ENCODE measurements at places on chromosomes 4 and X.

GRCh38 chr4:47692691-47693090, 145.2 kb downstream of the CORIN start:
- DNase-seq = no peak

DNA sequence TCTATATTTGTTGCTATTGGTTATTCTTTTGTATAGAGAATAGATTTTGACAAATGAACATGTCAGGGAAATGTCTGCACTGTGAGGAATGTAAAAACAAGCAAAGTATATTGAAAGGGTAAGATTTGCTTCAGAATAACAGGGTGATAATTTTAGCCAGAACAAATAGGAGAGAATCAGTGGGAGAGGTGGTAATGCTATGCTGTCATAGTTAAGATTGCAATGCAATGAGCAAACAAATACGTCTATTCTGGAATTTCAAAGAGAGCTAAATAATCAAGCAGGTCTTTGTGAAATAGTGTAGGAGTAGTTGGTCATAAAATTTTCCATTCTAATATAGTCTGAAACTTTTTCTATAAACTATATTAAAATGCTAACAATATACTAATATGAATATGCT, 1478.4 kb downstream of the TECRL start:
- DNase-seq = no peak

GRCh38 chr4:185546335-185546734, 11.0 kb upstream of the PDLIM3 start:
- DNase-seq = no peak

DNA sequence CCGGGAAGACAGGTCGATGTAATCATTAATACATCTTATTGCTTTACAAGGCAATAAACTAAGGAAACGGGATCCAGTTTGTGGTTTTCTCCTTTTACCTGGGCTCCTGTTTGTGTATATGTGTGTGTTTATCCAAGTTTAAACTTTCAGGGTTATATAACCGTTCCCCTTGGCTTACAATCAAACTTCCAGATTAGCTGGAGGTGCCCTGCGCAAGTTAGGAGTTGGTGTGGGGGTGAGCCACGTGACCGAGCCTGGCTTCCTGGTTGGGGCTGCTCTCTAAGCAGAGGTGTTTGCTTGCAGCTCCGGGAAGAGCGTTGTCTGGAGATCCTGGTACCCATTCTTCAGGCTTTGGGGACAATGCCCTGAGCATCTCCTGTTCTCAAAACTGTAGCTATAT, 129.2 kb downstream of the FHDC1 start:
- no peak for DNase-seq

DNA sequence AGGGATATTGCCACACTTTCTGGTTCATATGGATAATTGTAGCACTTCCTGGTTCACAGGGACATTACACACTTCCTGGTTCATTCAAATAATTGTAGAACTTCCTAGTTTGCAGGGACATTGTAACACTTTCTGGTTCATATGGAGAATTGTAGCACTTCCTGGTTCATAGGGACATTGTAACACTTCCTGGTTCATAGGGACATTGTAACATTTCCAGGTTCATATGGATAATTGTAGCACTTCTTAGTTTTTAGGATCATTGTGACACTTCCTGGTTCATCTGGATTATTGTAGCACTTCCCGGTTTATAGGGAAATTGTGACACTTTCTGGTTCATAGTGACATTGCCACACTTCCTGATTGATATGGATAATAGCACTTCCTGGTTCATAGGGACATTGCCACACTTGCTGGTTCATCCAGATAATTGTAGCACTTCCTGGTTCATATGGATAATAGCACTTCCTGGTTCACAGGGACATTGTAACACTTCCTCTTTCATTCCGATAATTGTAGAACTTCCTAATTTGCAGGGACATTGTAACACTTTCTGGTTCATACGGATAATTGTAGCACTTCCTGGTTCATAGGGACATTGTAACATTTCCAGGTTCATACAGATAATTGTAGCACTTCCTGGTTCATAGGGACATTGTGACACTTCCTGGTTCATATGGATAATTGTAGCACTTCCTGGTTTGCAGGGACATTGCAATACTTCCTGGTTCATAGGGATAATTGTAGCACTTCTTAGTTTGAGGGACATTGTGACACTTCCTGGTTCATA, 59.2 kb upstream of the CD99 start:
- DNase-seq = peak; percentile 65

DNA sequence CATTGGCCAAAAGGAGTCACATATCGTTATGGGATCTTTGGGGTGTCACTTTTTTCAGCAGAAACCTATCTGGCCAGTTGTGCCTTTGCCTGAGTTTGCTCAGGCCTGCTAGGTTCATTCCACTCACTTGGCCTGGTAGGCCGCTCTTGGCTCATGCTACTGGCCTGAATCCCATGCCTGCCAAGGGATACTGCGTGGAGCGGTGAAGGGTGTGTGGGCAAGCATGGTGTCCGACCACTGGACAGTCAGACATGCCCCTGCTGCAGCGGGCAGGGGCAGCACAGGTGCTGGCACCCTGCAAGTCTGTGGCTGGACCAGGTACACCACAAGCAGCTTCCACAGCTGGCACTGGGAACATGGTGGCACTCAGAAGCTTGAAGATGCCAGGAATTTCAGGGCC, 11.3 kb upstream of the PPM1K start:
- DNase-seq = no peak

DNA sequence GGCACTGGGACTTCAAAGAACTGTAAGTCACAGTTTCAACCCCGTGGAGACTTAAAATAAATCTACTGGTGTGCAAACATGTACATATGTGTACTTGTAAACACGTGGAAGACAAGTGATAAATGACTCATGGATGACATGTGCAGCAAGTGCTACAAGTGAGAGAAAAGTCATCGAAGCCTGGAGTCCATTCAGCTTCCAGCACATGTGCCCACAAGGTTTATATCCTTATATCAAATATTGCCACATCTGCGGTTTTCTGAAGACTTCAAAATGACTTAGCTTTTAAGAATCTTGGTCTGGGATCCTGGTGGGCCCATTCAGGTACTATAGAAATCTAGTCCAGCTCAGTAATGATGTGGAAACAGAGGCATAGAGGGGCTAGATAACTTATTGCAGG, 33.0 kb upstream of the TTC29 start:
- DNase-seq = no peak

GRCh38 chrX:104156630-104157529, at the start of gene SLC25A53:
SLC25A53 (minus strand) TSS chrX:104157009; CDS start chrX:104105257, 51,752 bp downstream.
- DNase-seq = peak; percentile 82

Measured in inflammatory macrophage (primary cell).